ENCODE measurements at places on chromosomes 1 and 21. TPM values are rescaled to one million over a fixed set of nuclear protein-coding genes. Genes with fewer than 3 reads are reported as not detected.

DNA sequence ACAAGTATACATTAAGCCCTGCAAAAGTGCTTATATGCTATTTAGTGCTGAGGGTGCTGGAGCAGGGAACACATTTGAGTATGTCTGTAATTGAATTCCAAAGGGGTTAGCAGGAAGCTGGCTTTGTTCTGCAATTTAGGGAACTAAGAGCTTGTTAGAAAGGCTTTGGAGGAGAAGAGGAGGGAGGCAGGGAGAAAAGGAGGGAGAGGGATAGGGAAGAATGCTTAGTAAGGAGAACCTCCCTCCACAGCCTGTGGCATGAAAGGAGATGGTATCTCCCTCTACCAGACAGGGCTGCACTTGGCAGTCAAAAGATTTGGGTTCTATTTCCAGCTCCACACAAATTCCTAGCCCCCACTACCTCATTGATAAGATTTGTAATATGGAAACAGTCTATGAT lies 217.8 kb downstream of the DAB1 start:
- no peak for DNase-seq

LINGO4 gene
- 3.1 TPM for total RNA-seq

- DNase-seq, result peak; percentile 83
Observed at GRCh38 chr21:43585924-43586413, 73.3 kb downstream of the HSF2BP start.

GRCh38 chr1:225881959-225882693 lies at the start of gene TMEM63A:
TSS of gene TMEM63A (minus strand) at chr1:225882380. CDS start at chr1:225877580, 4,800 bp downstream.
- peak; percentile 94 for DNase-seq

MLLT11 gene
- 1.6 TPM for total RNA-seq

DNA sequence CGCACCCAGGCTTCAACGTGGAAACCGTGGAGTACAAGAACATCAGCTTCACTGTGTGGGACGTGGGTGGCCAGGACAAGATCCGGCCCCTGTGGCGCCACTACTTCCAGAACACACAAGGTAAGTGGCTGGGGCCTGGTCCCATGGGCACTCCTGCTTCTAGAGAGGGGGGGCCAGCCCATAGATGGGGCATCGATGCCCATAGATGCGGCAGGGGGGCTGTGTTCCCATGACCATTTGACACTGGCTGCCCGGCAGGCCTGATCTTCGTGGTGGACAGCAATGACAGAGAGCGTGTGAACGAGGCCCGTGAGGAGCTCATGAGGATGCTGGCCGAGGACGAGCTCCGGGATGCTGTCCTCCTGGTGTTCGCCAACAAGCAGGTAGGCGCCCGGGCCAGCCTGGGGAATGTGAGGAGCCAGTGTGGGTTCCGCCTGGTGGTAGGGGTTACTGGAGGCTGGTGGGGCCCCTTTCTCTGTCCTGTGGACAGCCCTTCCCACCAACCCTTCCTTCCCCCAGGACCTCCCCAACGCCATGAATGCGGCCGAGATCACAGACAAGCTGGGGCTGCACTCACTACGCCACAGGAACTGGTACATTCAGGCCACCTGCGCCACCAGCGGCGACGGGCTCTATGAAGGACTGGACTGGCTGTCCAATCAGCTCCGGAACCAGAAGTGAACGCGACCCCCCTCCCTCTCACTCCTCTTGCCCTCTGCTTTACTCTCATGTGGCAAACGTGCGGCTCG lies 5.6 kb downstream of the C1orf35 start:
- no peak for DNase-seq

ARTN gene
- 1.6 TPM for total RNA-seq

GNG12 gene
- total RNA-seq, result 28.1 TPM

GRCh38 chr1:21955501-21956281 lies 18.6 kb upstream of the HSPG2 start:
- no peak for DNase-seq

GRCh38 chr1:26949266-26949925 lies 10.9 kb downstream of the KDF1 start:
- DNase-seq, result no peak

GRCh38 chr1:17134724-17135123 lies 15.5 kb upstream of the PADI2 start:
- no peak for DNase-seq

DNA sequence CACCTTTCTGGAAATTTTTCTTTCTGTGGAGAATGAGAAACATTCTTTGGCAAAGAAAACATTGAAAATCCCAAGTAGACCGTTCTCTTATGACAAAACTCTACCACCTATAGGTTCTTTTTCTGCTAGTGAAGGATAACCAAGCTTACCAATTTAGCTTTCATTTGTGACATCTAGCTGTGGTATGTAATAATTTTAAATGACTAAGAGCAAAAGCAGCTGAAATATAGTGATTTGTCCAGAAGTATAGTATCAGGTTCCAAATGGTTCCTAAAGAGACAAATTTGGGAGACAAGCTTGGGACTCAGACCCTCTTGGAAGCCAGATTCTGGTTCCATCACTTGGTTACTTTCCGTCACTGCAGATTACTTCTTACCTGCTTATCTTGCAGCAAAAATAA lies 24.4 kb downstream of the FUBP1 start:
- DNase-seq, result no peak

LGR6 gene
- total RNA-seq, result 8.3 TPM

FAM78B gene
- total RNA-seq, result 19.8 TPM

DNA sequence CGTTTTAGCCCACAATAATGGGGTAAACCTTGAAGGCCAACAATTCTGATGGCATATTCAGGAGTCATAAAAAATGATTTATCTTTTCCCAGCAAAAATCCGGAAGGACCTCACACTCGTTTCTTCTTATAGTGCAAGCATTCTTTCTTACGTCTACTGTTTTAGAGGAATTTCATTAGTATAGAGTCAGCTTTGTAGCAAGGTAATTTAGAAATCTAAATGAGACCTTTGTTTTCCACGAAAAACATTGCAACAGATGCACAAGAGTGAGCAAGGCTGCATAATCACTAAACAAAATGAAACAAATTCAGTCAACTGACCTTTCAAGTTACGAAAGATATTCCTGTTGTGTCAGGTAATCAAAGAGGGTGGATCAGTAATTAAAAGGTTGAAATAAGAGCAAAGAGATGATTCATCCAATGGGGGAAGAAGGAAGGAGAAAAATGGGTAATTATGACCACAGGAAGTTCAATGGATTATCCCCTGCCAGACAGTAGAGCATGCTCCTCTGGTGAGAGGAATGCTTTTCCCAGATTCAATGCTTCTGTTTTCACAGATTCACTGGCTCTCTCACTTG lies 560 bp upstream of the CSDE1 start:
- DNase-seq, result no peak

DNA sequence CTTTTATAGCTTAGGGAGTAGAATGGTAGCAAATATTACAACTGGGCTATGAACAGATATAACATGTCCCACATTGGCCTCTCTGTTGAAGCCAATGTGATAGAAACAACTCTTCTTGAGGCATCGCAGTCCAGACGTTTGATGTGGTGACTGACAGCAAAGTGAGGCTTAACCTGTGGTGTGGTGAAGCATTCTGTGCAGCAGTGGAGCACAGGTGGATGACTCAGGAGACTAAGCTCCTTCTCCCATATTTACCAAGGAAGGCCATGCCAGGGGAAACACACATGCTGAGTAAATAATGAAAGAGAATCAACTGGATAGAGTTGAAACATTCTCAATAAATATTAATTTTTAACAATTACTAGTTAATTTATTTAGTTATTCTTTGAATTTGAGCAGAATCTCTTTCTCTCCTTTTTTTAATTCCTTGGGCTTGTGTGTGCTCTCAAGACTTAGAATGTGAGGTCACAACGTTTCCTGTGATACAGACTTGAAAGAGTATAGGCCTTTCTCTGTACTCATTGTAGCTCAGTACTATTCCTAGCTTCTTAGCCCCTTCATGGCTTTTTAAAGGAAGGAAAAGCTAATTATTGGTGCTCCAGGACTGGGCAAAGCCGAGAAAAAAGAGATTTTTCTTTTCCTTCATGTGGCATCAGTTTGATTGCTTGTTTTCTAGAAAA lies 17.6 kb downstream of the CRB1 start:
- no peak for DNase-seq

GMEB1 gene
- total RNA-seq, result 17.2 TPM

AMY1A gene
- not detected for total RNA-seq

DNA sequence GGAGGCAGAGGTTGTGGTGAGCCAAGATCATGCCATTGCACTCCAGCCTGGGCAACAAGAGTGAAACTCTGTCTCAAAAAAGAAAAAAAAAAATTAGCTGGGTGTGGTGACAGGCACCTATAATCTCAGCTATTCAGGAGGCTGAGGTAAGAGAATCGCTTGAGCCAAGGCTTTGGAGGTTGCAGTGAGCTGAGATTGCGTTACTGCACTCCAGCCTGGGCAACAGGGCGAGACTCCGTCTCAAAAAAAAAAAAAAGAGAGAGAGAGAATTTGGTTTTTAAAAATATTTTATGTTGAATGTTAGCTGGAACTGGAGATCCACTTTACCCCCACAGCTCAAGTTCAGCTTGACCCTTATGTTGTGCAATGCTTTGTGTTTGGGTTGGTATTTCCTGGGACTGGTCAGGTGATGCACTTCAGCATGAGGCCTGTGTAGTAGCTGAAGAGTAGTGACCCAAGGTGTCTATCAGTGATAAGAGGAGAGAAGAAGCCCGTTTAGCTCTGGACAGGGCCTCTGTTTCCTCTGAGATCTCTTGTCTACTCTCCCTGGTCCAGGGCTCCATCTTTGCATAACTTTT lies 36.8 kb upstream of the MACF1 start:
- no peak for DNase-seq
